ENCODE measurements at places on chromosomes 3 and 15.

GRCh38 chr15:65936282-65936681 lies 67.0 kb downstream of the RAB11A start:
- DNase-seq: no peak

GRCh38 chr15:39213385-39213840 lies 367.5 kb upstream of the THBS1 start:
- no peak for DNase-seq

DNA sequence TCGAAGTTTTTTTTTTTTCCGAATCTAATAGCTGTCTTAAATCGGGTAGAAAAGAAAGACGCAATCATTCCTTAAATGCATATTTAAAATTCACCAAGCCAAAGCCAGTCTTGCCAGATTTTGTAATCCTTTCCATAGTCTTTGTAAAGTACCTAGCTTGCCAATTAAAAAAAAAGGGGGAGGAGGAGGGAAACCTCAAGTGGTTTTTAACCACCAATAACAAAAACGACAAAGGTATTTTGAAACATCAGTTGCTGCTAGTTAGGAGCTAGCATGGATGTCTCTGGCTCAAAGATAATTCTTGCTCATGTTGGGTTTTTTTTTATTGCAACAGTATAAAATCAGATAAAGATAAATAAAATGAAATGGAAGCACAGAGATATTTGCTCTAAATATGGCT lies 187.9 kb downstream of the MECOM start:
- no peak for DNase-seq

GRCh38 chr15:48622237-48622636 lies 23.3 kb downstream of the FBN1 start:
- DNase-seq: no peak

DNA sequence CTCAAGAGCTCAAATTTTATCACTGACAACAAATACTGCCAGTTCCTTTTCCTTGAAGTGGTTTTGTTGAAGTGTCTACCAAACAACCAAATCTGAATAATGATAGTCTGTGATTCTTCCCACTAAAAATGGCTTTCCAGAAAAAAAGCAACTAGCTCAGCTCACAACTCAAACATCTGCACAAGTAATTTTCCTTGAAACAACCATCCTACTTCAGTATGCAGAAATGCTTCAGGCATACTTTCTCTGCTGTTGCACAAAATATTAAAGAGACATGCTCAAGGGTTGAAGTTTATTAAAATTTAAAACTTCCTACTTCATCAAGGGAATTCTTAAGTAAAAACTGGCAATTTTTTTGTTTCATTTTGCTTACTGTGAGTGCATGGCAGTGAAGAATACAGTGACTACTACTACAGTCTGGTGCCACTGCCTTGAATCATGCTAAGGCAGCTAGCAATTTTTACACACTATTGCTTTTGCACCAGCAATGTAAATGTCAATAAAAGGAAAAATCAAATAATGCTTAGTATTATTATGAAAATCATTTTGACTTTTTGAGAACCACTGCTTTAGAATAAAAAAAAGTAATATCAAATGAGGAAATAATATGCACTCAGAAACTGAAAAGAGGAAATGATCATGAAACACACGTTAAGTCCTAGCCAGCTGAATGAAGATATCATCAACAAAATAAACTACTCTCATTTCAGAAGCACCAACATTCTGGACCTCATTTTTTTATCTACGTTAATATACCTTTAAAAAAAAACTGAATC lies 33.6 kb downstream of the VPS13C start:
- peak; percentile 57 for DNase-seq
